ENCODE measurements at places on chromosomes 1 and 21. TPM values are rescaled to one million over a fixed set of nuclear protein-coding genes. Genes with fewer than 3 reads are reported as not detected.

DNA sequence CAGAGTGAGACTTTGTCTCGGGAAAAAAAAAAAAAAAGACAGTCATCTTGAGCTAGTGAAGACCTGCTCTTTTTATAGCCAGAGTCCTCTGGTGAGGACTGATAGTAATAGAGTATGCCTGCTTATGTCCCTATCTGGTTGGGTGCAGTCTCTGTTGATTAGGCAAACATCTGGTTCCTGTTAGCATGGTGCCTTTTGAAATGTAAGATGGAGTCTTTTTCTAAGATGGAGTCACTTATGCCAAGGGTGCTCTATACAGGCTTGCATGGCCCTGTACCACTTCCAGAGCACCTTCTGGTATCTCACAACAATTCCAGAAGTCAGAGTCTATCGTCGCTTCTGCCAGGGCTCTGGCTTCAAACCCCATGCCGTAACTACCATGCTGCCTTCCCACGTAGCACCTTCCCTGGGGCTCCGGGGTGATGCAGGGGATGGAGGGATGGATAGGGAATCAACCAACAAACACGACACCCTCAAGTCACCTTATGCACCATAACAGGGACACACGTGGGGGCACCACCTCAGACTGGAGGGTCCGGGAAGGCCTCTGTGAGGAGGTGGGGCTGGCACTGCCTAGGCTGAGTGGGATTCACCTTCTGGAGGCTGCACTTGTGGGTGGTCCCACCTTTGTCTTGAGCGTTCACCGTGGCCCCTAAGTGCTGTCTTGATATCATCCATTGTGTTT, 11.6 kb upstream of the PADI6 start:
- no peaks in the 10 kb centered on the region for H3K4me1 ChIP-seq
- DNase-seq, result no peak
- H3K4me3 ChIP-seq, result no peak overlapping the region
- H3K27ac ChIP-seq, result no peak overlapping the region

DNA sequence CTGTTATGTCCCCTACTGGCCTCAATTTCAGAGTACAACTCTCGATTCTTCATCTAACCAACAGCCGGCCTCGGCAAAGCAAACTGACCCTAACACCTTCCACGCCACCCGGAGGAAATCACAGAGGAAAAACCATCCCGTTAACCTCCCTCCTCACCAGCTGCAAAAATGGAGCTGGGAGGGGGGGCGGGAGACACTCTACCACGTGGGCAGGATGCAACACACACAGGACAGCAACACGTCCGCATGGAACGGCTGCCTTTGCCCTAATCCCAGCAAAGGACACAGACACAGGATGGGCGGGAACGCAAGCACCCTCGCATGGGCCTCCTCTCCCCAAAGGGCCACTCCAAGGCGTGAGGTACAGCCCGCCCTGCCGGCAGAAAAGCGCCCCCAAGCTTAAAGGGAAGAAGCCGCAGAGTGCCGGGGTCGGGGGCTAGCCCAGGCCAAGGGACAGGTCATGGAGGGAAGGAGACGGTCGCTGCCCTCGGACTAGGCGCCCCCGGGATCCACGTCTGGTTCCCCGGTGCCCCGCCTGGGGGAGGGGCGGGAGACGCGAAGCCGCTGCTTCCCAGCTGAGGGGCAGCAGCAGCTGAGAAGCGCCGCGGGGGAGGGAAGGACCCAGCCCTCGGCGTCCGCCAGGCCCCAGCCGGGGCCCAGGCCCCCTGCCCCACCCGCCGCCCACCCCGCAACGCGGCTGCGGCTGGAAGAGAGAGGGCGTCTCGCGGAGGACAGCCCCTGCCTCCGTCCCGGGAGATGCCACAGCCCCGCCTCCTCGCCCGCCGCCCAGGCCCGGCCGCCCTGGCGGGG, 590 bp downstream of the FOXJ3 start:
- no peaks in the 10 kb centered on the region for H3K27me3 ChIP-seq
- peak overlapping the region; percentile 91 for H3K4me3 ChIP-seq
- no peaks in the 10 kb centered on the region for H3K36me3 ChIP-seq
- peaks cover 8% of the 10 kb centered on the region for H3K4me1 ChIP-seq

DNA sequence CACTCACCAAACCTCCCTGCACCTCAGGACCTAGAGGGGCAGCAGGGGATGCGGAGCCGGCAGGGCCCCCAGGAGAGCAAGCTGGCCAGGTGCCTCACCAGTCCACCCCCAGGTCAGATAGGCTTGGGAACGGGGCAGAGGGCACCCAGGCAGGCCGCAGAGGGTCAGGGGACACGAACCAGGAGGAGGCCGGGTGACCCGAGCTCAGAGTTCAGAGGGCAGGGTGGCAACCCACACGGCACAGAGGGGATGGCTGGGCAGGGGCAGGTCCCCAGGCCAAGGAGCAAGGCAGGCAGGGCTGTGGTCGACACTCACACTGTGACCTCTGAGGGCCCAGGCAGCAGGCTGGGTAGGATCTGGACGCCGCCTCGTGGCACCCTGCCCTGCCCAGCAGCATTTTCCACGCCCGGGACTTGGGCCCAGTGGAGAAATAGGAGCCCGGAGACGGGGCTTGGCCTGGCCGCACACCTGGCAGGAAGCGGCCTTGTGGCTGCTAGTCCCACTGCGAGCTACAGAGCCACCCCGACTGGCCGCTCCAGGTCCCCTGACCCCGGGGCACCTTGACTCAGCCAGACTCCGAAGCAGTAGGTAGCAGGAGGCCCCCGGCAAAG, 5.3 kb downstream of the DVL1 start:
- H3K36me3 ChIP-seq, result peaks cover 8% of the 10 kb centered on the region
- H3K27ac ChIP-seq, result no peak overlapping the region
- H3K27me3 ChIP-seq, result no peaks in the 10 kb centered on the region

OVAAL gene
- 0.17 TPM for total RNA-seq

DNA sequence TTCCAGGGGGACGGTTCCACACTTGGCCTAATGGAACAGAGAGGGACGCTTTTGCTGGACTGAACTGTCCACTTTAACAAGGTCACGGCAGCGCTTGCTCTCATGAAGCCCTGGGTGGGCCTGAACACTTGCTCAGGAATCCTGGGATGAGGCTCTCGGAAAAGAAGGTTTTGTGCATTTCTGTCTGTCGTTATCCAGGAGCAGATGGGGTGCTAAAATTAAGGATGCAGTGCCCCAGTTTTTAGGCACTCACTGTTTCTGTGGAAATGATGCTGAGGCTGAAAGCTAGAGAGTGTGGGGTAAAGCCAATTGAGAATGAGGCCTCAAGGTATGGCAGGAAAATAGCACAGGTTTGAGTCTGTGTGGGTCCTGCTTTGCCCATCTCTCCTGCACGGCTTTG, 111.0 kb downstream of the DAB1 start:
- peaks cover 10% of the 10 kb centered on the region for H3K4me1 ChIP-seq
- no peaks in the 10 kb centered on the region for H3K27me3 ChIP-seq
- no peaks in the 10 kb centered on the region for H3K36me3 ChIP-seq
- no peak overlapping the region for H3K27ac ChIP-seq

DNA sequence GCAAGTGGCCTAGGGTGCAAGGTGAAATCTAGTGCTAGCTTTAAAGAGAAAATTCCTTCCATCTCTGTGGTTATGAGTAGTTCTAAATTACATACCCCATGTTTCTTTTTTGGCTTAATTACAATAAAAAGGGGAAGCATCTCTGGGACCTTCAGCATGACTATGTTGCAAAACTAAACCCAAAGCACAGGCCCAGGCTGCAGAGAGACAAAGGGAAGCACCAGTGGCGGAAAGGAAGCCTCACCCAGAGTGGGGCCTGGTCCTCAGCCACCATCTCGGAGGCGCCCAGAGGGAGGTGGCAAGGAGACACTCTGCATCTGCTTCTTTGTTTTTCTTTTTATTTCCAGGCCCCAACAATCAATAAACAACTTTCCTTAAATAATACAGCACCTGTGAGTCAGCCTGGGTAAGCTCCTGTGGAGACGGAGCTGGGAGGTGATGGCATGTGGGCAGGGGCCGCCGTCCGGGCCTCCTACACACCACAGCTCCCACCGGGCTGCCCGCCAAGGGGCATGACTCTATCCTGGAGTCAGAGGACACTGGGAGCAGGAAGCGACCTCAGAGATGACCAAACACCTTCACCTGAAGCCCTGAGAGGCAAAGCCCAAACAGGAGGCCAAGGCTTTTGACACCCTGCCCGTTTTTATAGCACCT, 21.7 kb downstream of the ITPKB start:
- H3K4me1 ChIP-seq, result peaks cover 5% of the 10 kb centered on the region
- no peaks in the 10 kb centered on the region for H3K27me3 ChIP-seq
- no peak overlapping the region for H3K4me3 ChIP-seq
- no peak for DNase-seq

DNA sequence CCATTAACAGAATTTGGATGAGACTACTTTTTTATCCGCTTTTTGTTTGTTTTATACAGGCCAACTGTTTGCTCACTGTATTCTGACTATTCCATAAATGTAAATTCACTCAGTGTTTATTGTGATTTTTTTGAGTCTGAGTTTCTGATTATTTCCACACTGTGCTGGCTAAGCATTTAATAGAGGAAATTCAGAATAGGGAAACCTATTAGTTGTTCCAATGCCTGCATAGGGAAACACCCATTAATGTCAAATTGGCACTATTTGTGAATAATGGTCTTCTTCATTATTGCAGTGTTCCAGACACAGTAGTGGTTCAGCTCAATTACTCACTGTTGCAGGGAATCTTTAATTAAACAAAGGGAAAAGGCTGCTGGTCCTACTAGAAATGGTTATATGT, 174.7 kb upstream of the SGIP1 start:
- no peak overlapping the region for H3K27ac ChIP-seq
- H3K27me3 ChIP-seq, result no peaks in the 10 kb centered on the region
- peaks cover 34% of the 10 kb centered on the region for H3K4me1 ChIP-seq
- H3K4me3 ChIP-seq, result no peak overlapping the region

GRCh38 chr1:6989212-6990159, 204.2 kb downstream of the CAMTA1 start:
- H3K27me3 ChIP-seq, result no peaks in the 10 kb centered on the region
- no peaks in the 10 kb centered on the region for H3K4me1 ChIP-seq
- no peak overlapping the region for H3K27ac ChIP-seq
- H3K4me3 ChIP-seq, result no peak overlapping the region
- no peak for DNase-seq

ADGRB2 gene
- 7.6 TPM for total RNA-seq

- H3K4me1 ChIP-seq, result no peaks in the 10 kb centered on the region
- no peak overlapping the region for H3K4me3 ChIP-seq
- no peak overlapping the region for H3K27ac ChIP-seq
- no peaks in the 10 kb centered on the region for H3K27me3 ChIP-seq
- DNase-seq, result no peak
Observed at GRCh38 chr1:213194855-213195254, 143.8 kb downstream of the RPS6KC1 start.

GRCh38 chr1:23528250-23528978, 2.6 kb downstream of the E2F2 start:
- DNase-seq, result peak; percentile 66
- peak overlapping the region; percentile 64 for H3K27ac ChIP-seq
- H3K27me3 ChIP-seq, result no peaks in the 10 kb centered on the region
- H3K4me1 ChIP-seq, result no peaks in the 10 kb centered on the region
